ENCODE measurements at places on chromosomes 3 and 15. TPM values are rescaled to one million over a fixed set of nuclear protein-coding genes. Genes with fewer than 3 reads are reported as not detected.

The SNX4 gene
- 78.2 TPM for total RNA-seq

DNA sequence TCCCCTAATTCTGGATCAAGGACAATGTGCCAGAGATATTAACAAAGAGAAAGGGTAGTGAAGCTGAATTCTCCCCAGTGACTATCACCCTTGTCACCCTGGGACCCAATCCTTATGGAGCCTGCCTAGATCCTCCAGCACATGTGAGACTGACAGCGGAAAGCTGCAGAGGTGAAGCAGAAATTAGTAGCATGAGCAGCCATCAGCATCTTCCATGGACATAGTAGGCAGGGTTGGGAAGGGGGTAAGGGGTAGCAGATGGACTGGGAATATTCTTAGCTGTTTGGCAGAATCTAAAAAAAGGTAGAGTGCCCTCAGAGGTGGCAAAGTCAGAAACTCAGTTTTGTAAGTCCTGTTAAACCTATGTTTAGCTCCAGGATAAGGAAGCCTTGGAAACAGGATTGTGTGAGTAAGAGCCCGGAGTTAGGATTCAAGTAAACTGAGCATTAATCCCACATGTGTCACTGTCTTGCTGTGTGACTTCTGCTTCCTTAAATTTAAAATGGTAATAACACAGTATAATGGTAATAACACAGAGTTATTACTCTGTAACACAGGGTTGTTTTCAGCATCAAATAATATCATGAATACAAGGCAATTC lies 14.5 kb downstream of the GOLIM4 start:
- no peak overlapping the region for H3K27ac ChIP-seq
- no peaks in the 10 kb centered on the region for H3K27me3 ChIP-seq
- H3K4me3 ChIP-seq: no peak overlapping the region
- no peaks in the 10 kb centered on the region for H3K36me3 ChIP-seq
- no peak for DNase-seq
- H3K4me1 ChIP-seq: peaks cover 11% of the 10 kb centered on the region

DNA sequence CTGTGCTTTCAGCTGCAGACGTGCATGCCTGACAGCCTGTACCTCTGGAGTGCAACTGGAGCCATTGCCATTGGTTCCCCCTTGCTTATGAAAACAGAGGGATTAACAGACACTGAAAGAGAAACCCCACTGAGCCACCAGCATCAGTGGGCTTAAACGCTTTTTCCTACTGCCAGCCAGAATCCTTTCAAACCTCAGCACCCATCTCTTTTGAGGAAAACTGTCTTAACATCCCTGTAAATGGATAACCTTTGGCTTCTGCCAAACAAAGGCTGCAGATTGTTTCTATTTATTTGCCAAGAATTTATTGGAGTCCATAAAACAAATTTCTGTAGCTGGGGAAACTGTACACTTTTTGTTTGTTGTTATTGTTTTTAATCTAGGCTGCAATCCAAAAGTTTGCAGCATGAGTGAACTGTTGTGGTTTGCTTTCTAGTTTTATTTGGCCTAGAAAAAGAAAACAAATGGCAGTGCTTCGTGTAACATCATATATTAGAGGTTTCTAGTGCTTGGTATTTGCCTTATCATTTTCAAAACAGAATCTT lies 369.2 kb upstream of the IL12A start:
- H3K4me1 ChIP-seq: peaks cover 38% of the 10 kb centered on the region
- H3K4me3 ChIP-seq: no peak overlapping the region
- peak overlapping the region; percentile 83 for H3K27ac ChIP-seq
- no peaks in the 10 kb centered on the region for H3K27me3 ChIP-seq

- H3K27me3 ChIP-seq: peaks cover 87% of the 10 kb centered on the region
- peaks cover 21% of the 10 kb centered on the region for H3K4me1 ChIP-seq
- H3K36me3 ChIP-seq: no peaks in the 10 kb centered on the region
- DNase-seq: no peak
- no peak overlapping the region for H3K4me3 ChIP-seq
Observed at GRCh38 chr15:66256692-66257091, 3.1 kb upstream of the MEGF11 start.

DNA sequence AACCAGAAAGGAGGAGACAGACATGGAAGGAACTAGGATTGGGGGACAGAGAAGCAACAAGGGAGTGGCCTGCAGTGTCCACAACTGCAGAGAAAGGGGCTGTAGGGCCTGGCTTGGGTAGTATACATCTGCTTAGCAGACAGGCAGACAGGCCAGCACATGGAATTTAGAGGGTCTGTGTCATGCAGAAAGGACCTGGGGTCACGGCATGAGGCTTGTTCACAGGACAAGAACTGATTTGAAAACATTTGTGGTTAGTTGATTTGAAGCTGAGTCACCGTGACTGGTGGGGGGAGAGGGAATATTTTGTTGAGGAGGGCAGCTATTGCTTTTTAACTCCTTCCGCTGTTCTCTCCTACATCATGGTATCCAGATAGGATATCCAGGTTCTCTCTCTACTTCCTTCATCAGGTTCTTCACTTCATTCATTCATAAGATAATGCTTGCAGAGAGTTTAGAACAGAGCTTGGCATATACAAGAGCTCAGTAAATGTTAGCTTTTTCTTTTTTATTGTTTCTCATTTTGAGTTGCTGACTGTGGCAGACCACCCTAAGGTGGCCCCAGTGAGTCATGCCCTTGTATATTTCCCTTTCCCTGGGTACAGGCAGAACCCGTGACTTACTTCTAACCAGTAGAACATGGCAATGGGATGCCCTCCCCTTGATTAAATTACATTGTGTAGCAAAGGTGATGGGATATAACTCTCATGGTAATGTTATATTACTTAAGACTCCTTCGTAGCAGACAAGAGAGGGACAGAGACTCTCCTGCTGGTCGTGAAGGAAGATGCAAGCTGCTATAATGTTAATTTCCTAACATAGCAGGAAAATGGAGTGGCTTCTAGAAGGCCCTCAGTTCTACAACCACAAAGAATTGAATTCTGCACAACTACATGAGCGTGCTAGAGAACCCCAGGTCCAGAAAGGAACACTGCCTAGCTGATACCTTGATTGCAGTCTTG lies 95.0 kb upstream of the NMNAT3 start:
- H3K4me1 ChIP-seq: peaks cover 34% of the 10 kb centered on the region
- H3K4me3 ChIP-seq: no peak overlapping the region
- no peaks in the 10 kb centered on the region for H3K27me3 ChIP-seq
- DNase-seq: peak; percentile 90

The NRROS gene
- total RNA-seq: not detected

GRCh38 chr15:88465633-88466224 lies 1.5 kb downstream of the MRPL46 start:
- no peak overlapping the region for H3K27ac ChIP-seq
- no peak for DNase-seq
- no peak overlapping the region for H3K4me3 ChIP-seq
- peaks cover 14% of the 10 kb centered on the region for H3K4me1 ChIP-seq

- peaks cover 27% of the 10 kb centered on the region for H3K4me1 ChIP-seq
- no peaks in the 10 kb centered on the region for H3K27me3 ChIP-seq
- no peaks in the 10 kb centered on the region for H3K36me3 ChIP-seq
- DNase-seq: no peak
- H3K27ac ChIP-seq: no peak overlapping the region
Observed at GRCh38 chr3:197507081-197507480, 48.7 kb downstream of the BDH1 start.

DNA sequence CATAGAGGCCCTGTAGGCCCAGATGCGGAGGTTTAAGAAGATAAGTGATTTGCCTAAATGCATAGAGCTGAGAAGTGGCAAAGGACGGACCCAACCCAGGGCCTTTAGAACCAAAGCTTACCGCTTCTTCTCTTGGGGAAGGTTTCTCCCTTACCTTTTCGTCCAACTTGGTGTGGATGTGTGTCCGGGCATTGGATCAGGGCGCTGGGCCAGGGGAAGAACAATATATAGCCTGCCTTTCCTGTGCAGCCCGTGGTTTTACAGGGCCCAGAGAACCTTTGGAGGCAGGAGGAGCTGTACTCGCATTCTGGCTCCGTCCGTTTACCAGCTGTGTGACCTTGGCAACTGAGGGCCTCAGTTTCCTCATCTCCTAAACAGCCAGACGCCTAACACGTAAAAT lies 686 bp upstream of the P3H2 start:
- DNase-seq: no peak
- peaks cover 50% of the 10 kb centered on the region for H3K4me1 ChIP-seq
- peaks cover 7% of the 10 kb centered on the region for H3K36me3 ChIP-seq
- no peak overlapping the region for H3K4me3 ChIP-seq
- peak overlapping the region; percentile 58 for H3K27ac ChIP-seq
- H3K27me3 ChIP-seq: no peaks in the 10 kb centered on the region

DNA sequence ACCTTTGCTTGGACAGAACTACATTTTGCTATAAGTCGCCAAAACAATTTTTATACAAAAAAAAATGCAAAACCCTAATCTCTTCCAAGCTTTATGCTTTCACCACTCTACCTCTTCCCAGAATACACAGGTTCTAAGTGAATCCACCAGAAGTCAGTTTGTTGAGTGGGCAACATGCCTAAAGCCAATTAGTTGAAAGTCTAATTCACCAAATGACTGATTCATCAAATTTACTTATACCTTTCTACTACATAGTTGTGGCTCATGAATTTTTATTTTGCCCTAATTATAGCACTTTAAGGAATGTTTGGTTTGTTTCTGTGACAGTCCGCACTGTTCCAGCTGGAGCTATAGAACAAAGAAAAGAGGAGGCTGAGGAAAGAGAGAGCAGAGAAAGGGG lies 265.9 kb upstream of the TGFBR2 start:
- H3K4me1 ChIP-seq: peaks cover 38% of the 10 kb centered on the region
- DNase-seq: no peak
- no peak overlapping the region for H3K4me3 ChIP-seq
- H3K27me3 ChIP-seq: no peaks in the 10 kb centered on the region
- no peaks in the 10 kb centered on the region for H3K36me3 ChIP-seq

- no peak for DNase-seq
- no peak overlapping the region for H3K4me3 ChIP-seq
- no peak overlapping the region for H3K27ac ChIP-seq
- H3K4me1 ChIP-seq: no peaks in the 10 kb centered on the region
- no peaks in the 10 kb centered on the region for H3K36me3 ChIP-seq
Observed at GRCh38 chr3:35544976-35545375, 94.3 kb upstream of the ARPP21 start.

The DISP2 gene
- total RNA-seq: 0.21 TPM

GRCh38 chr15:32698773-32699390 lies 18.9 kb upstream of the GREM1 start:
- H3K4me1 ChIP-seq: 0 out of 2 replicates have a peak, but pooled peaks cover 3% of the 10 kb centered on the region
- DNase-seq: no peak
- no peaks in the 10 kb centered on the region for H3K36me3 ChIP-seq
- no peak overlapping the region for H3K4me3 ChIP-seq
- no peaks in the 10 kb centered on the region for H3K27me3 ChIP-seq

GRCh38 chr3:112579697-112580096 lies 17.9 kb downstream of the SLC35A5 start:
- H3K27me3 ChIP-seq: no peaks in the 10 kb centered on the region
- H3K27ac ChIP-seq: peak overlapping the region; percentile 50
- H3K4me1 ChIP-seq: peaks cover 5% of the 10 kb centered on the region
- H3K36me3 ChIP-seq: peaks cover 25% of the 10 kb centered on the region

DNA sequence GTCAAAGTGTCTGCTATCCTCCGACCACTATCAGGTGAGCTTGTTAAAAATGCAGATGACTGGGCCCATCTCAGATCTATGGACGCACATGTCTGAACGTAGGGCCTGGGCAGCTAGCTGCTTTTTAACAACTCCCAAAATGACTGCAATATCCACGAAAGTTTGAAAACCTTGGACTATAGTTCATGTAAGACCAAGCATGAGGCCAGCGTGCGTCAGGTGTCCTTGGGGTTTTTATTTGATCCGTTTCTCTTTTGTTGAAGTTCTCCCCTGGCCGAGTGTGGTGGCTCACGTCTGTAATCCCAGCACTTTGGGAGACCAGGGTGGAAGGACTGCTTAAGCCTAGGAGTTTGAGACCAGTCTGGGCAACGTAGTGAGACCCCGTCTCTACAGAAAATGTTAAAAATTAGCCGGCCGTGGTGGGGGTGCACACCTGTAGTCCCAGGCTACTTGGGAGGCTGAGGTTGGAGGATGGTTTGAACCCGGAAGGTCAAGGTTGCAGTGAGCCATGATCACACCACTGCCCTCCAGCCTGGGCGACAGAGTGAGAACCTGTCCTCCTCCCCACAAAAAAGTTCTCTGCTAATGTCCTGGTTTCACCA lies 9.5 kb downstream of the SLC51A start:
- H3K27ac ChIP-seq: no peak overlapping the region
- H3K4me1 ChIP-seq: no peaks in the 10 kb centered on the region
- no peak for DNase-seq
- no peak overlapping the region for H3K4me3 ChIP-seq

- no peak for DNase-seq
Observed at GRCh38 chr3:184227481-184227935, 1.9 kb upstream of the VWA5B2 start.

GRCh38 chr3:142509079-142509478 lies 61.2 kb upstream of the XRN1 start:
- peaks cover 4% of the 10 kb centered on the region for H3K36me3 ChIP-seq
- no peaks in the 10 kb centered on the region for H3K4me1 ChIP-seq
- H3K27me3 ChIP-seq: no peaks in the 10 kb centered on the region

DNA sequence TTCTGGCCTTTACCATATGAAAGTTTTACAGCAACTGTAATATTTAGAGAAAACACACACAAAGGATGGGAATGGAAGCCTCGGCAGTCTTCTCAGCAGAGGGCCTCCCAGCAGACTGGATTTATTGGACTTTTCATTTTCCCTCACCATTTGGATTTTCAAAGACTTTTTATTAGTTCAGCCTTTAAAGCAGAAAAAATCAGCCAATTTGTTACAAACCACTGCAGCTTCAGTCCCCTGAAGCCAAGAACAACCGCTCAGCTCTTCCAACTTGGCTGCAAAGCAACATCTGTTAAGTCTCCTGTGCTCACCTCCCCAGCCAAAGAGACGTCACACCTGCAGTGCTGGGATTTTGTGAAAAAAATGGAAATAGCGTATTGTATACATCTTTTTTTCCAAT lies 120.8 kb downstream of the GMPS start:
- no peaks in the 10 kb centered on the region for H3K4me1 ChIP-seq
- no peak for DNase-seq
- H3K36me3 ChIP-seq: no peaks in the 10 kb centered on the region
- H3K4me3 ChIP-seq: no peak overlapping the region

GRCh38 chr3:181497358-181497757 lies 214.4 kb upstream of the SOX2 start:
- H3K27me3 ChIP-seq: no peaks in the 10 kb centered on the region
- H3K4me1 ChIP-seq: no peaks in the 10 kb centered on the region
- DNase-seq: no peak
- no peaks in the 10 kb centered on the region for H3K36me3 ChIP-seq
- no peak overlapping the region for H3K4me3 ChIP-seq
